Fibroblast of lung (primary cell): ENCODE measurements at places on chromosomes 4 and X. TPM values are rescaled to one million over a fixed set of nuclear protein-coding genes. Genes with fewer than 3 reads are reported as not detected.

RAB9B gene
- 0.47 and 0.90 TPM in 2 replicates for polyA plus RNA-seq

TRPC3 gene
- polyA plus RNA-seq, result 0.52 and 2.3 TPM in 2 replicates

WDR17 gene
- 1.0 and 1.7 TPM in 2 replicates for polyA plus RNA-seq

NUDT9 gene
- polyA plus RNA-seq, result 28.8 and 29.2 TPM in 2 replicates

NPY2R gene
- polyA plus RNA-seq, result not detected in 2 replicates

RBMXL3 gene
- polyA plus RNA-seq, result not detected in 2 replicates

WDFY3 gene
- polyA plus RNA-seq, result 23.1 and 26.8 TPM in 2 replicates

HOPX gene
- 2.4 and 9.6 TPM in 2 replicates for polyA plus RNA-seq

TLR8 gene
- polyA plus RNA-seq, result not detected in 2 replicates

EPHA5 gene
- 0.16 and 1.9 TPM in 2 replicates for polyA plus RNA-seq

CDX4 gene
- polyA plus RNA-seq, result not detected in 2 replicates

ITIH6 gene
- not detected in 2 replicates for polyA plus RNA-seq

MAGEA2 gene
- not detected in 2 replicates for polyA plus RNA-seq

RASSF6 gene
- polyA plus RNA-seq, result 0.01 TPM in 1 of 2 replicates, not detected in the other

MAGEC1 gene
- polyA plus RNA-seq, result not detected in 2 replicates

ASB9 gene
- polyA plus RNA-seq, result 0.08 TPM in 1 of 2 replicates, not detected in the other

ZNF595 gene
- 4.6 and 5.8 TPM in 2 replicates for polyA plus RNA-seq

RGS12 gene
- polyA plus RNA-seq, result 5.1 and 19.7 TPM in 2 replicates

MUC7 gene
- not detected in 2 replicates for polyA plus RNA-seq

IL15 gene
- 5.6 and 10.0 TPM in 2 replicates for polyA plus RNA-seq

PRR32 gene
- not detected in 2 replicates for polyA plus RNA-seq

MGAT4D gene
- not detected in 2 replicates for polyA plus RNA-seq

GPRASP1 gene
- 1.6 and 1.7 TPM in 2 replicates for polyA plus RNA-seq

FAT1 gene
- polyA plus RNA-seq, result 151 and 188 TPM in 2 replicates

FAM9B gene
- polyA plus RNA-seq, result not detected in 2 replicates
